ENCODE measurements at places on chromosomes 12 and 14. TPM values are rescaled to one million over a fixed set of nuclear protein-coding genes. Genes with fewer than 3 reads are reported as not detected.
A peak's percentile ranks its signal among the peaks of the same experiment; 100 is the strongest.

Gene TRPV4
- 0.08 TPM for total RNA-seq

DNA sequence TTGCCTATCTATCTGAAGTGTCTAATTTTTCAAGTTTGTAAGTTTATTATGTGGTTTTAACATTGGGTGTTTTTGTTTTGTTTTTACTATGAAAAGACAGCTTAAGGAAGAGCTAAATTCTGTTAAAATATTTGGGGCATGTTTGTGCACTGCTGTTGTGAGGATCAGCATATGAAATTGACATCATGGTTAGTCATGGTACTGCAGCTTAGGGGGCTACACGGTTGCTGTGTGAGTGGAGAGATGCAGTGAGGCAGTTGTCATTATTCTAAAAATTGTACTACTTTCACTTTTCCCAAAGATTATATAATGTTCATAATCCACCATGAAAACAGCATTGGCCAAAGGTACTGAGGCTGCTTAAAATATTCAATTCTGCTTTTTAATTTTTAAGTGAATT, 49.0 kb downstream of the ZC3H14 start:
- DNase-seq = no peak

Gene P2RX2
- total RNA-seq = not detected

GRCh38 chr14:88551094-88551870, 3.5 kb downstream of the PTPN21 start:
- peak; percentile 89 for DNase-seq

DNA sequence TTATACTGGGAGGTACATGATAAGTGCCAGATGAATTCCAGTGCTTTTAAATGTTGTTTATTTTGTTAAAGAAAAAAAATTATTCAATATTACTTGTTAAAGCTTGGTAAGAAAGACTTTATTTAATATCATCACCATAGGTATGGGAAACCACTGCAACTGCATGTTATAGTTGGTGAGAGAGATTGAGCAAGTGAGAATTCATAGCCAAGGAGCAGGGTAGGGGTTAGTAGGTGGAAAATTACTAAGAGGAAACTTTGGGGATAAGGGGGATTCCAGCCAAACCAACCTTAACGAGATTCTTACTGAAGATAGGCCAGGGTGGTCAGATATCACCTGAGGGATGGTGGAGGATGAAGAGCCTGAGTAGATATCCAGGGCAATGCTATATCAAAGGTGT, 38.4 kb downstream of the SLC16A7 start:
- no peak for DNase-seq

DNA sequence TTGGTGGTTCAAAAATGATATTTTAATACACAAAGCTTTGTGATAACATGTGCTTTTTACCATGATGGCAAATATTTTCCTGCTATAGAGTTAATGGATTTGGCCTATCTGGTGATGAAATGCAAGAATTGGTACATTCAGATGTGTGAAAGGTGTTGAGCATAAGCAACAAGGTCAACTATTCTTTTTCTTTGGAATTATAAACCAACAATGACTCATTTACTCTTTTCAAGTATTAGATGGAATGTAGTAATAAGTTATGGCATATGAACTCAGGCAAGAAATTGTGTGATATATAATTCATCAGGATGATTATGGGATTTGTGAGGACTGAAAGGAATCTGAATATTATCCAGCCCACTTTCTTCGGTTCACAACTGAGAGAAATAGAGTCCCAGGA, 471.4 kb downstream of the ETNK1 start:
- DNase-seq = no peak

Gene COPZ1
- 228 TPM for total RNA-seq

Gene CCDC177
- not detected for total RNA-seq

DNA sequence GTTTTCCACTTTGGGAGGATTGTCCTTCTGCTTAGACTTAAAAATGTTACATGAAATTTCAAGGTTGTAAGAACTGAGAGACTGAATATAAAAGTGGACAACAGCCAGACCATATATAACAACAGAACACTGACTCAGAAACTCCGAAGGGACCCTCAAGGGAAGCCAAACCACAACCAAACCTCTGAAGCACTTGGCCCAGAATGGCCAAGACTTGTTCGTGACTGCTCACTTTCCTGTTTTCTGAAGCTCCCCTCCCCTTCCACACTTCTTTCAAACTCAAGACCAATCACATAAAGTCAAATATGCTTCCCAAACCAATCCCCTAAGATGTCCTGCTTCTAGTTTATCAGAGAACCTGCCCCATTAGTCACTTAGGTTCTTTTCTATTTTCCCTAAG, 13.7 kb downstream of the OR6J1 start:
- peak; percentile 74 for DNase-seq

DNA sequence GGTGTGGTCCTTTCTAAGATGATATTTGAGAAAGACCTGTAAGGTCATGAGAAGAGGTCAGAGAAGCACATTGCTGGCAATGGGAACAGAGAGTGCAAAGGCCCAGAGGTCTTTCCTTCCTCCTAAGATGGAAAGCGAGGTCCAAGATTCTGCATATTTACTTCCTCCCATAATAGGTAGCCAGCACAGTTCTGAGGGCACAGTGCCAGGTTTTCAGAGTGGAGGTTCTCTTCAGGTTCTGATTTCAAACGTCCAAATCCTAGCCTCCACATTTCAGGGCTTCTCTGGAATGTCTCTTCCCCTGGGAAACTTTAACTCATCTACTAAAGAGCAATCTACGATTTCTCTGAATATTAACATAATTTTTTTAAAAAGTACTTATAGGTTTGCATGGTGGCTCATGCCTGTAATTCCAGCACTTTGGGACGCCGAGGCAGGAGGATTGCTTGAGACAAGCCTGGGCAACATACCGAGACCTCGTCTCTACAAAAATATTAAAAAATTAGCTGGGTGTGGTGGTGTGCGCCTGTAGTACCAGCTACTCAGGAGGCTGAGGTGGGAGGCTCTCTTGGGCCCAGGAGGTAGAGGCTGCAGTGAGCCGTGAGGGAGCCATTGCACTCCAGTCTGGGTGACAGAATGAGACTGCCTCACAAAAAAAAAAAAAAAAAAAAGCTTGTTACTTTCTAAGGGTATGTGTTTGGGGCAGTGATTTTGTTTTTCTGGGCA, 526 bp upstream of the MRPL42 start:
- no peak for DNase-seq

- DNase-seq = no peak
Observed at GRCh38 chr12:50517421-50518048, 12.8 kb downstream of the DIP2B start.
